Fibroblast of the aortic adventitia (primary cell): ENCODE measurements at places on chromosomes 4 and X. TPM values are rescaled to one million over a fixed set of nuclear protein-coding genes. Genes with fewer than 3 reads are reported as not detected.

The PASD1 gene
- total RNA-seq = not detected in 2 replicates

The AP1S2 gene
- 43.8 and 51.3 TPM in 2 replicates for total RNA-seq

The SMARCA1 gene
- total RNA-seq = 62.5 and 110 TPM in 2 replicates

The HTRA3 gene
- total RNA-seq = 7.6 and 9.6 TPM in 2 replicates

The TLL1 gene
- 0.09 and 1.5 TPM in 2 replicates for total RNA-seq

The NCAPG gene
- total RNA-seq = 2.0 and 60.1 TPM in 2 replicates

The SRPX gene
- 142 and 242 TPM in 2 replicates for total RNA-seq

The FGFRL1 gene
- total RNA-seq = 14.1 and 27.4 TPM in 2 replicates

The HPSE gene
- total RNA-seq = 0.27 and 2.7 TPM in 2 replicates

The TRPC5OS gene
- total RNA-seq = not detected in 2 replicates

The TMSB15C gene
- total RNA-seq = 3.3 and 5.1 TPM in 2 replicates

The ZNF330 gene
- total RNA-seq = 21.2 and 90.1 TPM in 2 replicates

The DMD gene
- 10.3 and 30.3 TPM in 2 replicates for total RNA-seq

The TIMM17B gene
- total RNA-seq = 7.0 and 19.4 TPM in 2 replicates

The LDB2 gene
- total RNA-seq = 46.6 and 85.9 TPM in 2 replicates

The PPP1R3F gene
- 4.2 and 6.9 TPM in 2 replicates for total RNA-seq

The GRK4 gene
- total RNA-seq = 8.6 and 16.5 TPM in 2 replicates

GRCh38 chr4:72352711-72353110 lies 216.3 kb downstream of the ADAMTS3 start:
- no peak for DNase-seq

DNA sequence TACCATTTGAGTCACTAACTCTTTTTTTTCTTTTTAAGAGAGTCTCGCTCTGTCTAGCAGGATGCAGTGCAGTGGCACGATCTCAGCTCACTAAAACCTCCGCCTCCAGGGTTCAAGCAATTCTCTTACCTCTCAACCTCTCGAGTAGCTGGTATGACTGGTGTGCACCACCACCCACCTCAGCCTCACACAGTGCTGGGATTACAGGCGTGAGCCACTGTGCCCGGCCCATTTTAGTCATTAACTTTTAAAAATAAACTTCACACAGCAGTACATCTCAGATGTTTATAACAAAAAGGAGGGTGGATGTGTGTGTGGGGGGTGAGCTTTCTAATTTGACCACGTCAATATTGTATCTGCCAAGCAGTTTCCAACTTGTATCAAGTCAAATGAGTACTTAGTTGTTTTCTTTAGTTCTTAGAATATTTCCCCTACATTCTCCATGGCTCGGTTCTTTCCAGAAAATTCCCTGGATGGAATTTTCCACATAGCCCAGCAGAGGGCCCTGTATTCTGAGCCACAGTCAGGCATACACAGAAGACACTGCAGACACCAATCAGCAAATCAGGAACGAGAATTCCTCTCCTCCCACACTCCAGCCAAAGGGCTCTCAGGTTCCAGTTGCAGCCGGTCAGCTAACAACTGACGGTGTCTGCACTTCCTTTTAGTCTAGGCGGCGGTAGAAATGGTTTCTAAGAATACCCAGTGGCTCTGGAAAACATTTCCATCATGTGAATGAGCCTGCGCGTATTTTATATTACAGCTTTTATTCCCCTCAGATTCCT lies 20.1 kb upstream of the ARAF start:
- peak; percentile 91 for DNase-seq

GRCh38 chrX:100648458-100649417 lies 4.7 kb downstream of the SRPX2 start:
- DNase-seq = peak; percentile 56

DNA sequence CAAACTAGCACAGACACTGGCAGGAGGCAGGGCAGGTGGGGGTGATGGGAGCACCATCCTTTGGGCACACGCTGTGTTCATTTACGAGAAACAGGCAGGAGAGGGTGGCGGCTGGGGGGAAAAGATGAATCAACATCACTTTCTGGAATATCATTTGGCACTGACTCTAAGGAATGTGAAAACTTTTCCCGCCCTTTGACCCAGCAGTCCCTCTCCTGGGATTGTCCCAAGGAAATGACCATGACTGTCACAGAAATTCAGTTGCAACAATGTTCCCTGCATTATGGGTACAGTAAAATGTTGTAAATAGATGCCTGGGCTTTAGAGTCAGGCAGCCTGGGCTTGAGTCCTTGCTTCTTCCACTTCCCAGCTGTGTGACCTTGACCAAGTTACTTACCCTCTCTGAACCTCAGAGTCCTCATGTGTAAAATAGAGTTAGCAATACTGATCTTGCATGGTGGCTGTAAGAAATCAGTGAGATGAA lies 58.6 kb downstream of the ABLIM2 start:
- peak; percentile 4 for DNase-seq

DNA sequence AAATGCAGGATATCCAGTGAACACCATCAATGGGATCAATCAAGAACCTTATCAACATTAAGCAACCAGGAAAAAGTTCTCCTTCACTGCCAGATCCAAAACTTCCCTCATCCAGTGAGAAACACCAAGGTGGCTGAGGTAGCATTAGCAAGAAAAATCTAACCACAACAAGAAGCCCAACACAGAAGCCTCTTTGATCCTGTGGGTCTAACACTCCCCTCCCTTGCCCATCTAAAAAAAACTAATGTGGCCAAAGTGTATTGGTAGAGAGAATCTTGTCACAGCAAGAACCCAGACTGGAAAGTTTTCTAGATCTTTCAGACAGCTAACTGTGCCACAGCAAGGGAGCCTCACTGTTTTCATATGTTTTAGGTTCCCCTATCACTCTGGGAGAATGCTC lies 558.0 kb downstream of the STPG2 start:
- no peak for DNase-seq

DNA sequence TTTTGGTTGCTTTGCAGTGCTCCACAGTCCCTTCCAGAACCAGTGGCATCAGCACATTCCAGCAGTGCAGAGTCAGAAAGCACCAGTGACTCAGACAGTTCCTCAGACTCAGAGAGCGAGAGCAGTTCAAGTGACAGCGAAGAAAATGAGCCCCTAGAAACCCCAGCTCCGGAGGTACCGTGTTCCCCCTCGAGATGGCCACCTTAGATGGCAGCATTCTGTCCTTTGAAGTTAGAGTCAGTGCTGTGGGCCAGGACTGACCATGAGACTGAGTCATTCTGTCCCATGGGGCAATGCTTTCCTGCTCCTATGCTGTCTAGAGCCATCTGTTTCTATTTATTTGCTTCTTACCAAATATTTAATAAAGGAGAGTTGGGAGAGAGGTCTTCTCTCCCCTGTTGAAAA lies 112.3 kb downstream of the KLHL8 start:
- DNase-seq = peak; percentile 85

DNA sequence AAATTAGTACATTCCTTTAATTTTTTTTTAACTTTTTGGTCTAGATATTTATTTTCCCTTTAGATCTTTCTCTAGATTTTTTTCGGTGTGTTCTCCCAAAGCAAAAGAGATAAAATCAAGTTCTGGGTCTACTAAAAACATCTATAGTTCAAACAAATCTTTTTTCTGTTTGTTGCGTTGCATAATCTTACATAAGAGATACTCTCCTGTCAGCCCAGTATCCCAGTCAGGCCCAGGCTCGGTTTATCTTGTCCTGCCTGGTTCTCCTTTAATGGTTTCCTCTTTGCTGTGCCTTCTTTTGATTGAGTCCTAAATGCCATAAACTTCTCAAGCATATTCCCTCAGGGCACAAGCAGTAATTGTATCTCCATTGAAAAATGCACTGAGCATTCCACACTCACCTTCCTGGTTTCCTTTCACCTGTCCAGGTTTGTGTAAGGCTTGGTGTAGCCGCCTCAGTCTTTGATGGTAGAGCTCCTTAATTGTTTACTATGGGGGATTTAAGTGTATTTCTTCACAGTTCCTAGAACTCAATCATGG lies 104.9 kb downstream of the TMEM131L start:
- no peak for DNase-seq

DNA sequence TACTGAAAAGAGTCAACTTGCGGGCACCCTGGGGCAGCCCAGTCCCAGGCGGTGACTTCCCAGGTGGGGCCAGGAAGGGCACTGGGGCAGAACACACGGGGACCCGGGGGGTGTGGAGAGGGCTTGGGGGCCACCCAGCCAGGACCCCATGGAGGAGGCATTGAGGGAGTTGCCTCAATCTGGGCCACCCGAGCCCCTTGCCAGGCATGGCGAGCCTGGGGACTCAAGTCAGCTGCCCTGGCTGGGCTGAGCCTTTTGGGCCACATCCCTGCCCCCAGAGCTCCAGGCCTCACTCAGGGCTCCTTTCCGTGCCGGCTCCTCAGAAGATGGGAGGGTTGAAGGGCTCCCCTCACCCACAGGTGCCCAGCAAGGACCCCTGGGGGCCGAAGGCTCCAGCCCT lies 6.6 kb upstream of the CPLX1 start:
- DNase-seq = no peak

- DNase-seq = peak; percentile 25
These were observed 500.5 kb upstream of the FTHL17 start for GRCh38 chrX:31572360-31572759.

DNA sequence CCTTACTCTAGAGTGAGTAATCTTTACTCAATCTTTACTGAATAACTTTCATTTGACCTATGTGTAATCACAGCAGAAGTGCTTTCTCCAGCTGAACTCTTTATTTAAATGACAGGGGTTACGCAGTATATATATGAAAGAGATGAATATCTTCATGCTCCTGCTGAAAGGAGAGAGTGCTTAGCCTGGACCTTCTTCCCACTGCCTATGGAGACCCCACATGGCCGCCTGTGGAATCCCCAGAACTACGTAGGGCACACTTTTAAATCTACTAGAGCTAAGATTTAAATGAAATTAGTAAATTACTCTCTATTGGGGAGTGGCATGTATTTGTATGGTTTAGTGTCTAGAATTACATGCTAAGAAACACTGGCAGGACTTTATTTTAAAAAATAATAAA lies 391.2 kb downstream of the ANKRD50 start:
- peak; percentile 48 for DNase-seq

GRCh38 chrX:45758319-45758718 lies 557.6 kb upstream of the DIPK2B start:
- DNase-seq = peak; percentile 91

DNA sequence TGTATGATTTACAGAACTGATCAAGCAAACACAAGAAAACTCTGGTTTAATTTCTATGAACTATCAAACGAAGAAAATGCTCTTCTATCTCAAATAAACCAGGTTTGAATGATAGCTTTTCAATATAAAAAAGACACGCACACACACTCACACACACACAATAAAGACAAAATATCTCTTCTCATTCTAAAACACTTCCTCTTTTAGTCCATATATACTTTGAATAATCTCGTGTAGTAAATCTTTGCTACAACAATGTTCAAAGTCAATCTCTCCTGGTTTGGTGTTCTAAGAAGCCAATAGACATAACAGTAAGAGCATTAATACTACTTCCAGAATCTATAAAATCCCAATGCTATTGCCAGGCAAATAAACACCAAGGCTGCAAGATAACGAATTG lies 13.3 kb downstream of the CXCL2 start:
- DNase-seq = no peak

- no peak for DNase-seq
These were observed 209.7 kb upstream of the FAM47A start for GRCh38 chrX:34341814-34342213.

GRCh38 chr4:89256203-89256800 lies 51.3 kb downstream of the GPRIN3 start:
- DNase-seq = no peak

GRCh38 chrX:42616981-42617380 lies 161.0 kb downstream of the PPP1R2C start:
- no peak for DNase-seq

GRCh38 chr4:129578336-129578735 lies 482.4 kb downstream of the C4orf33 start:
- DNase-seq = no peak

DNA sequence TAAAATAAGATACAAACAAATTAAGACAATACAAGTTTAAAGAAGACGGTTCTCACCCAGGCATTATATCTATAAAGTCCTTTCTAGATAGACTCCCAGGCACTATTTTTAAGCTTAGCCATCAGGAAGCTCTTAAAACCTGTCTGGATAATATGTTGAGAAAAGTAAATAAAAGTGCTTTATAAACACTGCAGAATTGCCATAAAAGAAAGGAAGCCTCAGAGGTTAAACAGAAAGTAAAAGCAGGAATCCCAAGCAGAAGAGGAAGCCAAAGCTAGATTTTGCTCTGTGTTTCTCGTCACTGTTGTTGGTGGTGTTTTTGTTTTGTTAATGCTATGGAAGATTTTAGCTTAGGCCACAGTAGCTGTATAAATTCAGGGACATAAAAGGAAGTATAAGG lies 1267.3 kb downstream of the PCDH19 start:
- no peak for DNase-seq

DNA sequence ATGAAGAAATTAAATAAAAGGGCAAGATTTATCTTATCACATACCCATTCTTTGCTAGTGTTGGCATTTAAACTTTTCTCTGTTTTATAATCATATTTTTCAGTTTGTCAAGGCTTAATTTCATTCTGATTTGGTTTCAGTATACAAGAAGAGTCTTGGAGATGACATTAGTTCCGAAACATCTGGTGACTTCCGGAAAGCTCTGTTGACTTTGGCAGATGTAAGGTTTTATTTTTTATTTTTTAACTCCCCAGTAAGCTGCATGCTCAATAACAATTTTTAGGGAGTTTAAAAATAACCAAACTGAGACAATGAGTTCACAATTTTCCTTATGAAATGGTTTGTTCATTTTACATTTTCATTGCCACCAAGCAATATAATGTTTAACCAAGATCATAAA lies 39.8 kb downstream of the ANXA3 start:
- DNase-seq = no peak

- no peak for DNase-seq
These were observed 32.2 kb downstream of the RNF4 start for GRCh38 chr4:2501034-2501594.

DNA sequence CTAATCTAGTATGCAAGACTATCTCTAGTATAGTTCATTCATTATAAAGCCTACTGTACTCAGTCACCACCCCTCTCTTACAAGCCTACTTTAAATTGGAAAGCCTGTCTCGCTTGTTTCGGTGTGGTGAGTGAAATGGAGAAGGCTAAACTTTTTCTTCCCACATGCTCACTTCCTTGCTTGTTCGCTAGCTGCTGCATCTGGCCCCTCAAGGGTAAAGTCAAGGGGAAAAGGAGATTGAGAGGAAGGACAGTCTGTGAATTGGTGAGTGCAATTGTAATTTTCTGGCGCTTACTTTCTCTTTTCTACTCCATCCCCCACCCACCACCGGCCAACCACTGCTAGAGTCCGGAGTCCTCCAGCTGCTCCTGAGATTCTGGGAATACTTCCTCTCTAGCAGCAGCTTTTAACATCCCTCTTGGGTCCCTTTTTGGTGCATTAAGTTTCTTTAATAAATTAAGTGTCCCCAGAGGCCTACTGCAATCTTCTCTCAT lies 12.1 kb upstream of the ARAP2 start:
- no peak for DNase-seq
